Smooth muscle cell of the umbilical artery (primary cell): ENCODE measurements at places on chromosomes 16 and 17. TPM values are rescaled to one million over a fixed set of nuclear protein-coding genes. Genes with fewer than 3 reads are reported as not detected.

Gene ACSM2B
- total RNA-seq, result not detected in 2 replicates

Gene ANKRD40CL
- not detected in 2 replicates for total RNA-seq

Gene DPEP2
- not detected in 2 replicates for total RNA-seq

Gene MAF
- 0.23 and 3.9 TPM in 2 replicates for total RNA-seq

Gene FBXW10B
- 0.30 and 0.92 TPM in 2 replicates for total RNA-seq
